Activated naive CD8-positive, alpha-beta T cell treated with anti-CD3 and anti-CD28 coated beads for 36 hours (primary cell): ENCODE measurements at places on chromosomes 4 and X. TPM values are rescaled to one million over a fixed set of nuclear protein-coding genes. Genes with fewer than 3 reads are reported as not detected.

DNA sequence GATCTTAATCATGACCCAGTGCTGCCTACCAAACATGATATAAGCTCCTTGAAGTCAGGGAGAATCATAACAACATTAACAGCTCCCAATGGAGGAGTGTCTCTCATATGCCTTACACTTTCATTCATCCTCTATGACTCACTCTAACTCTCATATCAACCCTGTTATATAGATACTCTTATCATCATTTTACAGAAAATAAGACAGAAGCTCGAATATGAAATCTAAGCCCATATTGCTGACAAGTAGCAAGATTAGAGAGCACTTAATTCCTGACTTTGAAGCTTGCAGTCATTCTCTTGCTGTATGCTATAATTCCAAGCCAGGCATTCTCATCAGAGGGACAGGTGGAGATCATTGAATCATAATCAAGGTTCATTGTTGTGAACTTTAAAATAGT lies 476.7 kb upstream of the ATOH1 start:
- no peak for DNase-seq

GRCh38 chr4:103664436-103665075 lies 55.2 kb downstream of the TACR3 start:
- DNase-seq = no peak

- DNase-seq = no peak
These were observed 16.5 kb upstream of the LAS1L start for GRCh38 chrX:65551086-65551485.

GRCh38 chr4:14000091-14000814 lies 372.7 kb upstream of the BOD1L1 start:
- DNase-seq = no peak

GRCh38 chr4:40288566-40288965 lies 46.6 kb upstream of the CHRNA9 start:
- DNase-seq = no peak

DNA sequence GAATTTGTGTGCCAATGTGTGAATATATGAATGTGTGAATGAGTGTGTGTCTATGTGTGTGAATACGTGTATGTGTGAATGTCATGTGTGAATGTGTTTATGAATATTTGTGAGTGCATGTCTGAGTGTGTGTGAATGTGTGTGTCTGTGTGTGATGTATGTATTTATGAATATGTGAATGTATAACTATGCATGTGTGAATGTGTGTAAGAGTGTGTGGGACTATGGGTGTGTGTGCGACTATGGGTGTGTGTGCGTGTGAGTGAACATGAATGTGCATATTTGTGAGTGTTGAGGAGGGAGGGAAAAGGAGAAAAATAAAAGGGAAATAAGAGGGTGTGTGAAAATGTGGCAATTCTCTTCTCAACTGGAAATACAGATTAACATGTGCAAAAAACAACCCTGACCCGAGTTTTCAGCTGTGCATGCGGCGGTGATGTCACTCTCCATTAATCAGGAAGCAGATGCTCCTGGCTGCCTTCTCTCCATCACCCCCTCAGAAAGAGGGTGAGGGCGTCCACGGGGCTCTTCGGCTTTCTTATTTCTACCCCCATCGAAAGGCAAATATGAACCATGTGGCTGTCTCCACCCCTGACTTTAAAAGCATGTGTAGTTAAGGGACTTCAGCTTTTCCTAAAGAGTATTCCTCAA lies 219.8 kb downstream of the MAML3 start:
- no peak for DNase-seq

GRCh38 chr4:55123791-55124190 lies 1.6 kb downstream of the KDR start:
- no peak for DNase-seq

- no peak for DNase-seq
These were observed 23.8 kb upstream of the SEPSECS start for GRCh38 chr4:25184056-25184455.

GRCh38 chr4:76523593-76523992 lies 88.6 kb downstream of the SHROOM3 start:
- no peak for DNase-seq

- no peak for DNase-seq
These were observed 21.0 kb downstream of the NUDT6 start for GRCh38 chr4:122901247-122902010.

GRCh38 chr4:78656968-78657445 lies 105.4 kb downstream of the ANXA3 start:
- peak; percentile 27 for DNase-seq

- no peak for DNase-seq
These were observed 53.2 kb downstream of the SPRY1 start for GRCh38 chr4:123449780-123450179.

- no peak for DNase-seq
These were observed 147.6 kb upstream of the TBC1D9 start for GRCh38 chr4:140903522-140904475.

DNA sequence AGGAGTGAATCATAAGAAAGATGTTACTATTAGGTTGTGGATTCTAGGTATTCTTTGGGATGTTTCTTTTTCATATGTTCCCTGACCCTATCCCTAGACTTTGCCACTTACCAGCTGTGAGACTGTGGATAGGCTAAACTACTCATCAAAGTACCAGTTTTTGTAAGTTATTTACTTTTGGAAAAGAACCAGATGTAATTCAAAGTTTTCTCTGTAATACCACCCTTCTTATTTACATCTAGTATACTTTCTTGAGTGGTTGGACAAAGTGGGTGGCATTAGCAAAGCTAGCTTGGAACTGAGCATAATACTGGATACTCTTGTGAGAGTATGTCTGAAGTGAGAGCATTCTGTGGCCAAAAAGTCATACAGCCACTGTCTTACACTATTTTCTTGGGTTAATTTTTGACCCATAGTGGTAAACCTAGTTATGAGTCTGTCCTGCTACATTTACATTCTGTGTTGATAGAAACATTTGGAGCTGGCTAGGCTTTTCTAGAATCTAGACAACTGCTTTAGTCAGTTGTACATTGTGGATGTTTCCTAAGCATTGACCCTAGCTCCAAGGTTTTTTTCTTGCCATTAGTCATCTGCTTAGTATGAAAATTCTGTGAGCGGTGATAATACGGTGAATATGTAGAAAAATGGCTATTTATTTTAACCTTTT lies 41.7 kb downstream of the KDM6A start:
- DNase-seq = no peak

DNA sequence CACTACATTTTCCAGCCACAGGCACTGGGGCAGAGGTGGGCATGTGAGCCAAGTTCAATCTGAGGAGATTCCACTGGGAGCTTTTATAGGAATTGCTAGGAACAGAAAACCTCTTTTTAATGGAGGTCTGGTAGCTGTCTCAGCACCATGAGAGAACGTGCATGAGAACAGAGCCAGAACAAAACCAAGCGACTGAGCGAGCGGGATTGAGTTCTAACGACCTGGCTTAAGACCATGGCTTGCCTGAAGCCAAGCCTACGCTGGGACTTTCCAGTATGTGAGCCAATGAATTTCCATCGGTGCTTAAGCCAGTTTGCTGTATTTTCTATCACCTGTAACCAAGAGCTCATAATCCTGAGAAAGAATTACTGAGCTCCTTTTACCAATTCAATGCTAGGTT lies 183.7 kb downstream of the NR3C2 start:
- DNase-seq = no peak

- DNase-seq = no peak
These were observed 895 bp downstream of the ADGRL3 start for GRCh38 chr4:61200916-61201526.

DNA sequence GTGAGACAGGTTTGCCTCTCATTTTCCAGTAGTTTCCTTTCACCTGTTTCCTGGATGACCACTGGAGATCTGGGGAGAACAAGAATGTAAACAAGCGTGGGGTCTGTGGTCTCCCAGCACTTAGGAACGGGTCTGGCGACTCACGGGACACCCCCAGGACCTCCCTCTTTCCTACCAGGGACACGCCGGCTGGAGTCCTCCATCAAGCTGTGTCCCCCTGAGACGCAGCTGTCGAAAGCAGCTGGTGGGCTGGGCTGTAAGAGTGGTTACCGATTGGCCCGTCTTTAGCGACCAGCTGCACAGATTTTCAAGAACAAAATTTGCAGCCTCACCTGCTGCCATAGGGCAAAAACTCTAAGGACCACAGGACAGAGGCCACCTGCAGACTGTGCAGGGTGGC lies 11.9 kb downstream of the LRPAP1 start:
- DNase-seq = no peak

DNA sequence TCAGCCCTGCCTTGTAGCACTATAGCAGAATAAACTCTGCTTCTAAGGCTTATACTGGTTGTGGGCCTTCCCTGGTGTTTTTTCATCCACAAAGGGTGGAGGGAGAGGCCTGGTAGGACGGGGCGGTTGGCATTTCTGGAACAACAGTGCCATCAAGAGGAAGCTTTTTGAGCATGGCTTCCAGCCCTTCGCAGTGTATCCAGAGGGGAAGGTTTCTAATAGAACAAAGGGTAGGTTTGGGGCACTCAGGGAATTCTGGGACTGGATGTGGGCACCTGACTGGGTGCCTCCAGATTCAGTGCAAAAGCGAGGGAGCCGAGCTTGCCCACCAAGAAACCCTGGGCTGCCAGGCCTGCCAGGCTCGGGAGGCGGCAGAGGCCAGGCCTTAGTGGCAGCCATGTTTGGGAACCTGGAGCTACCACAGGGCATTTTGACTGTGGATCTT lies 229.6 kb upstream of the AGTR2 start:
- no peak for DNase-seq

- no peak for DNase-seq
These were observed 9.8 kb downstream of the ZBTB33 start for GRCh38 chrX:120260369-120260768.

- peak; percentile 15 for DNase-seq
These were observed 20.2 kb downstream of the PPA2 start for GRCh38 chr4:105453550-105454205.

DNA sequence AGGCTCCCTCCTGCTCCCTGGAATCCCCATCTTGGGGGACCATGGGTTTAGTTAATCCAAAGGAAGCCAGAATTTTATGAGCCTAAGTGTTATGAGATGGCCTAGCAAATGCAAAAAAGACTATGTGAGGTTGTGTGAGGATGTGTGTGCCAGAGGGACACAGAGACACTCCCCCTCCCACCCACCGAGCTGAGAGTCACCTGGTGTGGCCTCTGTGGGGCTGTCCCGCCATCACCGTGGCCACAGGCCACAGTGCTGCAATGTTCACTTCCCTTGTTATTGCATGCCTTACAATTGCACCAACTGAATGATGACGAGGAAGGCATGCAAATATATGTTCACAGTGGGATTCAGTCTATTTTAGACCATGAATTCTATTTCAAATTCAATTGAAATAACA lies 601 bp upstream of the FGFBP2 start:
- DNase-seq = peak; percentile 80

- DNase-seq = no peak
These were observed 311.6 kb upstream of the GALNT7 start for GRCh38 chr4:172857026-172857425.

DNA sequence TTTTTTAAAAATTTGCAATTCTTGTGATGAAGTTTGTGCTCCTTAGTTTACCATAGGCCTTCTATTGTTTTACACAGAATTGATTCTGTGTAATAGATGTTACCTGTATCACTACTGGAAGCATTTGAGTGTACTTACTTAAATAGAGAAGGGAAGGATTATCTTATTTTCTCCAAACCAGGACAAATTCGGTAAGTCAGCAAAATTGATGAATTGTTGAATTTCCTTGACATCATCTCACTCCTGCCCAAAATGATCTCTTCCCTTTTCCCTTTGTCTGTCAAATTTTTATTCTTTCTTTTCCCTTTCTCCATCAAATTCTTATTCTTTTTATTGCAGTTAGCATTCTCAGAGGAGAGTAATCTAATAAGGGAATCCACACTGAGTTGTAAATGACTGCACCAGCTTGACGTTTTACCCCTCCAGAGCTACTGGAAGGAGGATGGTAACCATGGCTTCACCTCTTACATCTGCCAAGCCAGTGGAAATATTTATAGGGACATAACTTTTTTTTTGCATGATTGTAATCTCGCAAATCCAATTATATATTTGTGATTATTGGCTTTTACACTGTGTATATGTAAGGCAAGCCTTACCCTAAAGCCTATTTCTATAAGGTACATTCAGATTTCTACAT lies 42.6 kb upstream of the HAND2 start:
- DNase-seq = no peak

DNA sequence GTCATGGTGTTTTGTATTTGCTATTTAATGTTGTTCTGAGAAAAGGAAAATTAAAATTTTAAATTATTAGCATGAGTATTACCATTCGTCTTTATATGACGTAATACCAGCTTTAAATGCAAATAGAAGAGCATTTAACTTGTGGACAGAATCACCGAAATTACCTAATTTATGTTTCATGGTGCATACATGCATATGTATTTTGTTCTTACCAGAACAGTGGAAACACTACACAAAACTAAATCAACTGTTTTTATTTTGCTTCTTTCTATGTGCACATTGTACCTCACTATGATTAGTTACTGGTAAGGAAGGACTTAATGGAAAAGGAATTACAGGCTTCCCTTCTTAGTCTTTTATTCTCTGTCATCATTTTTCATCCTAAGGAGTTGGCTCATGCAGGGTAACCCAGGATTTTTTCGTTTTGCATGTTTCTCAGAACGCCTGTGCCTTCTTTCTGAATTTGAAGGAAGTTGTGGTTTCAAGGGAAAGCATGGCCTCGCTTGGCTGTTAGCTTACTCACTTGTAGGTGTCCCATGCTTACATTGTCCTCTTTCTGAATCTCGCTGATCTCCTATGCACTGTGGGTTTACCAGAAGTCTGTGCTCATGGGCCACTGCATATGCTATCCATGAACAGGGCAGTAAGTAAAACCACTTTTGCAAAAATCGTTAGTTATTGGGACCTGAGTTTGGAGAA lies 300.0 kb upstream of the PUDP start:
- no peak for DNase-seq

GRCh38 chr4:41976775-41977516 lies 4.6 kb upstream of the DCAF4L1 start:
- DNase-seq = no peak

DNA sequence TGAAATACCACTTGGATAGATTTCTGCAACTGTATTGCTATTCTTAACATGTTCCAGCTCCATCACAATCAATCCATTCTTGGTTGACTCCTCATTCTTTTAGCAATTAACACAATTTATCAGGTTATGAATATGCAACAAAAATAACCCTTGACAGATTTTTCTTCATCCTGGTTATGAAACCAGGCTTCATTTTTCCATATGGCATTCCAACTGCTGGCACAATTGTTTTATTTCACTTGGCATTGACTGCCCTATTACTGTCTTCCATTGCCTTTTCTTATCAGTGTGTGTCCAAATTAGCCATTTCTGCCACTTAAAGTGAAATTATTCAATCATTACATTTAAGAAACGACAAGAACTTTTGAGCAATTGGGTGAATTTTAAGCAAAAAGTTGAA lies 388.8 kb upstream of the EPHA5 start:
- no peak for DNase-seq

The TEX13B gene
- total RNA-seq = not detected

The BTK gene
- total RNA-seq = 0.85 TPM

The OTUD6A gene
- total RNA-seq = not detected

The PAK3 gene
- not detected for total RNA-seq

The IBSP gene
- total RNA-seq = not detected

The DMRTC1 gene
- total RNA-seq = not detected

The SOWAHD gene
- total RNA-seq = 0.14 TPM

The SLC7A11 gene
- total RNA-seq = 5.2 TPM

The EREG gene
- total RNA-seq = not detected

The CLDN22 gene
- total RNA-seq = not detected

The SSX5 gene
- total RNA-seq = not detected

The PPP1R2C gene
- not detected for total RNA-seq
